ENCODE measurements at places on chromosomes 5 and 9.

DNA sequence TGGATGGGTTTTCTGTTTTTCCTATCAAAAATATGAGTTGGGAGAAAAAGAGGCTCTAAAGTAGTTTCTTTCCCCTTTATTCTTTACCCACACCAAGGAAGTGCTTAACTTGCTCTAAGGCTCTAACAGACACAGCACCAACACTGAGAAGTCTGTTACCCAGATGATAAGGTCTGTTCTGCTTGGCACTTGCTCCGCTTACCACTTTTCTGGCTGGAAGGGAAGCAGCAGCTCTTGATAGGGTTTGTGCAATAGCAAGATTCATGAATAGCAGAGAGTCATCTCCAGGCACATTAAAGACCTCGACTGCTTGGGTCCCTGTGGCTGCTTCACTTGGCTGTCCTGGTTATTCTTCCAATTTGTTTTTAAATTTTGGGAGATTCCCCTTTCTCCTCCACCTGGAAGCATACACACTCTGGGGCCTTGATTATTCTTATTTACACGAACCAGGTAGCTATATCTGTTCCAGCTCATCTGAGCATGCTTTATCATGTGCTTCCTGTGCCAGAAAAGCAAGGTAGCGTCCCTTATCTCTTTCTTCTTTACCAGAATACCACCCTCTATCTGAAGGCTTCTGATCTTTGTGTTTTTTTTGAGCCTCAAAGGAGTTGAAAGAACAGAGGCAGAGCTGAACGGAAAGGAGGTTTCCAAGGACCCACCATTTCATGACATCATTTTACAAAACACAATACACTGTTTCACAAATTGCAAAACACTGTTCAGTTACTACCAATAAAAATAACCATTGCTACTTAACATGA, 24.8 kb downstream of the PPP3R2 start:
- DNase-seq: no peak

DNA sequence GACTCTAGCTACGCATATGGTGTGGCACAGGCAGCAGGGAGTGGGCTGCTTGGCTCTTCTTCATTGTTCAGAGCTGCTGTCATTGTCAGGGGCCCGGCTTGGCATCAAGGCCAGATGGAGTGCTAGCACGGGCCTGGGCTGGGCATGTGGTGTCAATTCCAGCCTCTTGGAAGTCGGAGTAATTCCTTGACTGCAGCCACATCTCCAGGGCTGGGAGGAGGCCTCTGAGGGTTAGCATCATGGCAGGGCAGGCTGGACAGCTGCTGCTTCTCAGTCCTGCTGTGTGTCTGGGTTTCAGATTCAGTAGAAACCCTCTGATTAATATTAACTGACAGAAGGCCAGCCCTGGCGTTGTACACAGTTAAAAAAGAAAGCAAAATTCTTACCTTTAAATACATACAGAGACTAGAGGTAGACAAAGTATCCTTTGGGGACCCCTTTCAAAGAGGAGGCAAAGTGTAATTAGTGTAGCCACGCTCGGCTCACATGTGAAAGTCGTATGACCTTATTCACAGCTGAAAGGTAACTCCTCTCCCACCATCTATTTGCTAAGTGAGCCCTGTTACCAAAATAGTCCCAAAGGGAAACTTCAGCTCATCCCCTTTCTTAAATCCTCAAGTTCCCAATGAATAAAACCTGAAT, 126.4 kb downstream of the DOCK2 start:
- DNase-seq: no peak

- no peak for DNase-seq
Observed at GRCh38 chr9:69076550-69076949, 41.0 kb downstream of the FXN start.

GRCh38 chr5:108430931-108431608, 49.2 kb upstream of the FBXL17 start:
- no peak for DNase-seq

DNA sequence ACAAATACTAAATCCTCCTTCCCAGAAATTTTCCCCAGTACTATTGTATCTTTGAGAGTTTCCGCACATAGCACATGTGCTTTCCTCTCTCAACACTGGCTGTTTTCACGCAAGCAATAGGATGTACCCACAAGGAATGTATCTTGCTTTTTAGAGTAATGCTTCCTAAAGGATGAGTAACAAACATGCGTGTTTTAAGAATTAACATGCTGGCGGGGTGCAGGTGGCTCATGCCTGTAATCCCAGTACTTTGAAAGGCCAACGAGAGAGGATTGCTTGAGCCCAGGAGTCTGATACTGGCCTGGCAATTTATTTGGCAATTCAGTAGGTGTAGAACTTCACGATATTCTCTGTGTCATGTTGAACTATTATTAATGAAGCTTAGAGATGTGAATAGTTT, 4.6 kb downstream of the RUFY1 start:
- DNase-seq: peak; percentile 6

DNA sequence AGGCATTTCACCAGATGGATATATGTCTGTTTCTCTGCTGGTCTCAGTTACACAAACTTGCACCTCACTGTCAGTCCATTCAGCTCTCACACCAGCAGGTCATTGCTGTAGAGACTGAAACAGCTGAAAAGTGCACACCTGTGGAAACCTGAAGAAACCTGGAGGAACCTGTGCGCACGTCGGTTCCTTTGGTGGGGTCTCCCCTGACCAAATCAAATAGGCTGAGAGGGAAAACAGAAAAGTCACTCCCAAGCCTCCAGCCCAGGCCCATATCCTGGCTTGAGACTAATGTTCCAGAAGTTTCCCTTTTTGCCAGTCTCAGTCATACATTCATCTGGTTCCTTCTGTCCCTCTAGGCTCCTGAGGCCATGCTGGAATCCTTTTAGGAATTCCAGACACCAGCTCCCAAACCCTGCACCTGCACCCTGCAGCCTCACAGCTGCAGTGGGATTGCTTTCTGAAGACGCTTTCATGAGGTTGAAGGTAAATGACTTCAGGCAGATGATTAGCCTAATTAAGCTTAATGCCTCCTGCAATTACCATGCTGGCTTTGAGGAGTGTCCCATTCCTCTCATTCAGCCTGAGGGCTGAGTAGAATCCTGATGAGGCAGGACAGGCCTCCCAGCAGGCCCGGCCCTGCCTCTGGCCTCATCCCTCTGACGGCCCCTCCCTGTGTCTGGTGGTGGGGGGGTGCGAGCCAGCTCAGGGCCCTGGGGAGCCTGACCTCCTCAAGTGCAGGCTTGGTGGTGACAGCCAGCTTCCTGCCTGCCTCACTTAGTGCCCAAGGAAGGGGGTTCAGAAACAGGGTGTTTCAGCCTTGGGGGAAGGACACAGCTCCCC, 24.3 kb upstream of the CXCL14 start:
- DNase-seq: no peak

- no peak for DNase-seq
Observed at GRCh38 chr9:76626141-76626540, 138.1 kb upstream of the PCA3 start.

GRCh38 chr5:4758550-4758949, 381.6 kb upstream of the ADAMTS16 start:
- DNase-seq: no peak

DNA sequence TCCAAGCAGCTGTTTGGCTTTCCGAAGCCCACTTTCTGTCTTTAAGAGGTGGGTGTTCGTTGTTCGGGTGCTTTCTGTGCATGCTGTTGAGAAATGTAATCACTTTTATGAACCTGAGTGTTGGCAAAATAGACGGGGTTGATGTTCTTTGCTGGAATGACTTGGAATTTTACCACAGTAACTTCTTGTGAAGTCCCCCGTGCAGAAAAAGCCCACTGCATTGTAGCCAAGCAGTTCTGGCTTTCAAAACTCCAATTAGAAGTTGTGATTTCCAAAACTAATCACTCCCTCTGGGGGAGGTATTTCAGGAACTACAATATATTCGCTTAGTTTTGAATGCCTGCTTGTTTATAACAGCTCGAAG, 111.1 kb downstream of the PAM start:
- DNase-seq: no peak

DNA sequence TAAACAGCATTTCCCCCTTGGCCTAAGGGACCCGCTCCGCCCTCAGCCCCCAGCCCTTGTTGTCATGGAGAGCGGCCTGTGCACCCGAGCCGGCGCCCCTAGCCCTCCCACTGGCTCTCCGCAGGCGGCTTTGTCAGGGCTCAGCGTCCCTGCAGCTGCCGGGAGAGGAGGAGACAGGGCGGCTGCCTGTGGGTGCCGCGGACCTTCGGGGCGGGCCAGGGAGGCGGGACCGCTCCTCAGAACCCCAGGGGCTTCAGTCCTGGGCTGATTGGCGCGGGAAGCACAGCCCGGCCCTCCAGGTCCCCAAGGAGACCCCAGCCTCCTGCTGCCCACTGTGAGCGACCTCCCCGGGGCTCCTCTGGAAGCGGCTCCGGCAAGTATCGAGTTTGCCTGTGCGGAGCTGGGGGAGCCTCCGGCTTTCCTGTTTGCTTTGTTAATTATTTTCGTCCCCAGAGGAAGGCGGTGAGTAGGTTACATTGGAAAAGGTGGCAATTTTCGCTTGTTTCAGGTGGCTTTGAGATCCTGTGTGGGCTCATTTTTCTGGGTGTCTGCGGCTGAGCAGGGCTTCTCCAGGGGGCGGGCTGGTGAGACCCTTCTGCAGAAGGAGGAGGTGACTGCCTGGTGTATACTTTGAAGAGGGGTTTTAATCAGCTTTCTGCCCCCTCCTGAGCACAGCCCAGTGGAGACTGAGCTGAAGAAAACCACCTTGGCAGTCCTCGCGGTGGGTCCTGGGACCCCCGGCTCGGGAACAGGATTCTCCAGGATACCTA, at the start of gene FGD3:
Gene FGD3, plus strand, starts transcription at position 256 of the 770 bp plus-strand sequence. CDS start 28,734 bp downstream, outside the sequence.
- peak; percentile 56 for DNase-seq

GRCh38 chr5:7638456-7638855, 212.5 kb downstream of the CFAP90 start:
- DNase-seq: no peak

- DNase-seq: no peak
Observed at GRCh38 chr5:174151599-174152181, 106.2 kb downstream of the NSG2 start.

DNA sequence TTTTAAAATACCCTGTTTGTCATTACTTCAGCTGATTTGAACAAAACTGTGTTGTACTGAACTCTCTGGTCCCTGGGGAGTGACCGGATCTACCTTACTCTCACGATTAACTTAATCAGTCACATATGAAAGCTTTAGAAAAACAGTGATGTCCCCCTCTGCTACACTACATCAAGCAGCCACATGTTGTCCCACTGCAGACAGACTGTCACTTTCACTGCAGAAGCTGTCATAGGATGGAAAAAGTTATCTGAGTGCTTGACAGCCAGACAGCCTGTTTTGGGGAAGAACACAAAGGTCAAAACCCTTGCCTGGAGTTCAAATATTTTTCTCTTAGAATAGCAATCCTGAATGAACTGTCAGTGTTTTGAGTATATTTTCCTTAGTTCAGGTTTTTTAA, 546.4 kb downstream of the DTWD2 start:
- no peak for DNase-seq

- DNase-seq: no peak
Observed at GRCh38 chr5:68995845-68996545, 97.8 kb upstream of the SLC30A5 start.

DNA sequence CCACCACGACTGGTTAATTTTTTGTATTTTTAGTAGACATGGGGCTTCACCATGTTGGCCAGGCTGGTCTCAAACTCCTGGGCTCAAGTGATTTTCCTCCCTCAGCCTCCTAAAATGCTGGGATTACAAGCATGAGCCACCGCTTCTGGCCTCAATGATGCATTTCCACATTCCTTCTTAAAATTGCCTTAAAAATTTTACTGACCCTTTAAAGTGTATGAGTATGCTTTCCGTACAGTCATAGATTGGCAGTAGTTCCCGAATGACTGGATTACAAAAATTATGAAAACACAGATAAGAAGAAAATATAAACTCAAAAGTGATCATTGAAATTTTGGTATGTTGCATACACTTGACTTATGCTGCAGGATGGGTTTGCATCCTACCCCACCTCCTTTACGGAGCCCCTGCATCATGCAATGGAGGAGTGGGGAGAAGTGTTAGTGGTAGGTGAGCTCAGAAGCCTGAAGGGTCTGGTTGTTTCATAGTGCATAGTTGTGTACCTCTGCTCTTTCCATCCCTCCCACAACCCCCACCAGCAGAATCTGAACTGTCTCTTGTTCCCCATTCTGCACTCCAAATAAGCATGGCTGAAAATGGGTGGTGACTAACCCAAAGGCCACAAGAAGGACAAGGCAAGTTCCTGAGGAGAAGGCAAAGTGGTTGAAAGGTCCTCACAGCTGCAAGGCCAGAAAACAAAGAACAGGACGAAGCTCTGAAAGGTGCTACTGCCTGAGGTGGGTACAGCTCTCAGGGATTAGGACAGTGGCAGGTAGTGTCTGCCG, 26.8 kb downstream of the ANKRD55 start:
- no peak for DNase-seq

GRCh38 chr5:127101533-127101932, 28.2 kb upstream of the C5orf63 start:
- DNase-seq: no peak
